ENCODE measurements at places on chromosomes 11 and 22. TPM values are rescaled to one million over a fixed set of nuclear protein-coding genes. Genes with fewer than 3 reads are reported as not detected.

GRCh38 chr11:121450401-121450800 lies 1.7 kb upstream of the SORL1 start:
- no peak for DNase-seq

The NCR3LG1 gene
- 6.7 TPM for total RNA-seq

DNA sequence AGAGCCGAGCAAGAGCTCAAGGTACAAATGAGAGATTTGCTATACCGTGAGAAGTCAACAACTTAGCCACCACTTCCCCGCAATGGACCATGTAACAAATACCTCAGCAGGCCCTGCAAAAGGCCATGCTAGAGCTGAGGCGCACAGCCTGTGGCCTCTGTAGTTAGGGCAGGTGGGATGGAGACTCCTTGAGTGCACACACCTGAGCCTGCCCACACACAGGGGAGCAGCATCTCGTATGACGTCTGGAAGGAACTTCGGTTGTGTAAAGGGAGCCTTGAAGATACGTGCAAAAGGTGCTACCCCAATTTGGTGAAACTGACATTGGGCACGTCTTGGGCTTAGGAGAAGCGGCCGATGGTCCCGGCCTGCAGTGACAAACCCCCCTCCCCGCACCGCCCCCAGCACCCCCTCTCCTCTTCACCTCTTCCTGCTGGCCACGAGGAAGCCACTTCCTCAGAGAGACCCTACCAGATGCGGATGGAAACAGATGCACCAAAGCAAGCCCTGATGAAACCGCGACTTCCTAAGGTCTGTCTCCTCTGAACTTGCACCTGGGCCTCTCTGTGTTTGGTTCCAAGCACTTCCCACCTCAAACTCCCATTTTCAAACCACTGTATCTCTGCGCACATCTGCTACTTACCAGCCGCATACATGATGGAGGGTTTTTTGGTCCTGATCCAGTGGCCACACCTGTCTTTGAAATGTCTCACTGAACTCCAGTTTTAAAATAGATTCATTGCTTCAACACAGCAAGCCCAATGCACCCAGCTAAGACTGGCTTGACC lies 10.6 kb downstream of the CDPF1 start:
- no peak for DNase-seq

The CHORDC1 gene
- total RNA-seq, result 70.7 TPM

- DNase-seq, result no peak
Measured at GRCh38 chr11:3627291-3627690, 14.5 kb downstream of the ART5 start.

The VSIG2 gene
- total RNA-seq, result 3.3 TPM

All from suprapubic skin (tissue), 4 donors.